Activated CD4-positive, alpha-beta T cell treated with anti-CD3 and anti-CD28 coated beads, Interleukin-2, amount 50 U/mL, for 4 hours (primary cell): ENCODE measurements at places on chromosomes 5 and 9.

- no peak for DNase-seq
These were observed 437.9 kb downstream of the PIK3R1 start for GRCh38 chr5:68653471-68653870.

DNA sequence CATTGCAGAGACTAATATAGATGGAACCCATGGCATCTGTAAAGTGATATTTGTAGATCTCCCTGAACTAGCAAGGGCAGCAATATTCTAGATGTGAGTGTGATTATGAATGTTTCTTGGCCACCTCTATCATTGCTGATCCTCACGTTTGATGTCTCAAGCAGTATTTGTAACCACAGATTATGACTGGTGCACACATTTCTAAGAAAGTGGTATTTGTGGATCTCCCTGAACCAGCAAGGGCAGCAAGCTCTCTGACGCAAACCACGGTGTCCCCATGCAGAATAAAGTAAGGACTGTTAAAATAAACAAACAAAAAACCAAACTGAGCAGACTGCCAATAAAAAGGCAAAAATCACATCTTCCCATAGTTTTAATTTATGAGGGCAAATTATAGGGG lies 301.3 kb downstream of the CSNK1G3 start:
- no peak for DNase-seq

DNA sequence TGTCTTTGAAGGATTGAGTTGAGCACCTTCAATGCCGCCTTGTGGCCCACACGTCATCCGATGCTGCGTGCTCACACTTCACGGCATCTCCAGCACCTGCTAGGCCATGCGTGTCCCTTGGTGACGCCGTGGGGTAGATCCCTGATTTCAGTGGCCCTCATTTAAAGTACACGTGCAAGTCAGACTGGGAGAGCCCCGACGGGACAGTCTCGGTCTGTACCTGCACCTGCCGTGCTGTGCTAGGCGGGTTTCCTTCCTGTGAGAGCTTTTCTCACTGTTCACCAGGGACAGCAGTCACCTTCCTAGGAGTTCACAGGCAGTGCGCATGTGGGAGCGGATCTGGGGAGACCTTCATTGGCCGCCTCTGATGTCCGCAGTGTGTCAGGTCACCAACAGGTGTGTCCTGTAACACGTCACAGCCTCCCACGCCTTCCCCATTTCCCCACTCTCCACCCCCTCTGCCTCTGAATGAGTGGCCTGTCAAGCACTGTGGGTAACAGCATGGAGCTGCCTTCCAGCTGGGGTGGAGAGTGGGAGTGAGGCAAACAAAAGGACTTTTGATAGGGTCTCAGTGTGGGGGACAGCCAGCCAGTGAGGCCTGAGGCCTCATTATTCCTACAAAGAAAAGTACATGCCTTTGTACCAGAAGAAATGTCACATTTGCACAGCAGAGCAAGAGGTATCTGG lies 236.4 kb downstream of the FANCC start:
- DNase-seq, result no peak

- no peak for DNase-seq
These were observed 286 bp upstream of the BSPRY start for GRCh38 chr9:113349066-113349444.

- DNase-seq, result no peak
These were observed 4.4 kb downstream of the NSMF start for GRCh38 chr9:137454597-137455358.

DNA sequence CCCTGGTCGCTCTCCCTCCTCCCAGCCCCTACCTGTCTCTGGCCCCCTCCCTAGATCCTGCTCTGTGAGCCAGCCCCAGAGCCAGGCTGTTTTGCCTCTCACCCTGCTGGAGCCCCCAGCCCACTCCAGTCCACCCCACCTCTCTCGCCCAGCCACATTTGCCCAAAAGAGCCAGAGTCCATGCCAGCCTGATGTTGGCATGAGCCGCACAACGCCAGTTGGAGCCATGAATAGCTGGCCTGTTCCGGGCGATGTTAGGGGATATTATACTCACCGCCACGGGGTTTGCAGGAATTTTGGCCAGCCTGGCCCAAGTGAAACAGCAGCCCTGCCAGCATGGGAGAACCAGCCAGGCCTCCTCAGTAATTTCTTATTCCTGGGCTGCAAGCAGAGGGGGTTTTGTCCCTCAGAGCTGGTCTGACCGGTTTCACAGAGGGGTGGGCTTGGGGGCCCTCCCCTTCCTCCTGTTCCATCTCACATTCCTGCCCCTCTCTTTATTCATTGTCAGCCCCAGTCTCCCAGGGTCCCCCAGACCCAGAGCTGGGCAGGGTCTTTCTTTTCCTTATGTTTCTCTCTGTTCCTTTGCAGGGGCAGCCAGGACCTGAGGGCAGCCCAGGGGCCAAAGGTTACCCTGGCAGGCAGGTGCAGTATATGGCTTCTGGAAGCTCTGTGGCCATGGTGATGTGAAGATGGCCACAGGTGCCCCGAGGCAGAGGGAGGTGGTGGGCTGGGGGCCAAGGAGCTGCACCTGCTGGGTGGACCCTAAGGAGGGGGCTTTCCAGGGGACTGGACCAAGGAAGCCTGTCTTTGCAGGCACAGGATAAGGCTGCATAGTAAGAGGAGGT lies 50.1 kb downstream of the COL27A1 start:
- DNase-seq, result no peak

- DNase-seq, result no peak
These were observed 205.5 kb upstream of the TARS1 start for GRCh38 chr5:33235304-33235703.

- no peak for DNase-seq
These were observed 10.5 kb upstream of the ZNF354A start for GRCh38 chr5:178740921-178741320.

GRCh38 chr5:33310451-33310850 lies 130.3 kb upstream of the TARS1 start:
- DNase-seq, result no peak

- DNase-seq, result peak; percentile 77
These were observed 438 bp downstream of the SOX30 start for GRCh38 chr5:157651623-157652376.

DNA sequence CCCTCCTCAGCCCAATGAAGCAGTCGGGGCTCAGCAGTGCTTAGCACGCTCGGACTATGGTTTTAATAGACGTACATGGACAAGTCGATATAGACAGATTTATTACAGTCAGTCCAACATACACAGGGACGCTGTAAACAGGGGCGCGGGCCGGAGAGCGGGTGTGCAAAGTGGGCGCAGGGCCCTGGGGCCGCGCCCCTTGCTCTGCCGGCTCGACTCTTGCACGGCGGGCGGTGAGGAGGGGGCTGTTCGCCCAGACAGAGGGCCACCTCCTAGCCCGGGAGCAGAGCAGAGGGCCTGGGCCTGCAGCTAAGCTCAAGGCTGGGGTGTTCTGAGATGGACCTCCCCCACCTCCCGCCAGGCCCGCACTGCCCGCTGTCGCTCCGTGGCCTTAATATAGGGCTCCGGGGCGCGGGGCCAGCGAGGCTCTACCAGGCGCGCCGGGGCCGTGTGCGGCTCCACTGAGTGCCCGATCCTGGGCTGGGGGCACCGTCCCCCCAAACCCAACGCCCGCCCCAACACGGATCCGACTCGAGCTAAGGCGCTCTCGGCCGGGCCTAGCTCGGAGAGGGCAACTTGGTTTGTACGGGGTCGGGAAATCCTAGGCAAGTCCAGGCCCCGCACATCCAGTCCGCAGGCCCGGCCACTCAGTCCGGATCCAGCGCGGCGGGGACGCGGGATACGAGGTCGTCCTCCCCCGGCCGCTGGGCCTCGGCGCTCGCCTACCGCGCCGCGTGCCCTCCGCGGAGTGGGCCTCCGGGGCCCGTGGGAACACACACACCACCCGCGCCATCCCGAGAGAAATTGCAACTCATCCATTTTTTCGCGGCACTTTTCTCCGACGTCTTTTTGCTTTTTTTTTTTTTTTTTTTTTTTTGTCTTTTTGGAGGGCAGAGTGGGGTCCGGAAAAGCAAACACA lies 6.1 kb downstream of the PITX1 start:
- no peak for DNase-seq

DNA sequence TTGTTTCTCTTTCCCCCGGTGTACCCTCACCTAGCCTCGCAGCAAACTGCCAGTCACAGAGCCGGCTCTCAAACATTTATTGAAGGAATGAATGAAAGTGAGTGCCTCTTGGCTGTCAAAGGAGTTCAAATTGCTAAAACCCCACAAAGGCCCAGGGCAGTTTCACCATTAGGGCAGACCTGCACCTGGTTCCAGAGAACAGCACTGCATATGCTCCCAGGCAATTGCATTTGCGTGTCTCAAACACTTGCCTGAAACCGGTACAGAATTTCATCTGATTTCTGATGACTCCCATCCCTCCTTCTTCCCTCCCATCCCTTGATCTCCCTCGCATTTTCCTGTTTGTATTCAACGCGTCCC lies 165.6 kb upstream of the ZNF462 start:
- no peak for DNase-seq

DNA sequence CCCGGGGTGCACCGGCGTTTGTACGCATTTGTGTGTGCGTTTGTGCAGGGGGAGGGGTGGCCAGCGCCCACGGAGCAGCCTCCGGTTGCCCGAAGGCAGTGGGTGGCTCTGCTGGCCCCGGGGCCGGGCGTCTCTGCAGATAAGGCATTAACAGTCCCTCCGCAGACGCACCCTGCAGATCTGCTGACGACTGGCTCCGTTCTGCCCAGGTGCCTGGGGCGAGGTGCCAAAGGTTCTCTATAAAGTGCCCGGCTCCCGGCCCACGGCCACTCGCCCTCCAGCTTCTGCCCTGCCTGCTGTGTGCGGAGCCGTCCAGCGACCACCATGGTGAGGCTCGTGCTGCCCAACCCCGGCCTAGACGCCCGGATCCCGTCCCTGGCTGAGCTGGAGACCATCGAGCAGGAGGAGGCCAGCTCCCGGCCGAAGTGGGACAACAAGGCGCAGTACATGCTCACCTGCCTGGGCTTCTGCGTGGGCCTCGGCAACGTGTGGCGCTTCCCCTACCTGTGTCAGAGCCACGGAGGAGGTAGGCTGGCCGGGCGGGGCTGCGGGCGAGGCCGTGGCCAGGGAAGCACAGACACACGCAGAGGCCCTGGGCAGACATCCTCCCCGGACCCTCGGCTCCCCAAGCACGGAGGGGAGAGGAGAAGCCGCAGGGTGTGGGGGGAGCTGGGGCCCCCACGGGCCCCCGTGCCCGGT lies at the start of gene SLC6A19:
SLC6A19 (plus strand) TSS at position 269 of the 699 bp plus-strand sequence; CDS start at position 325, 56 bp downstream.
- no peak for DNase-seq

DNA sequence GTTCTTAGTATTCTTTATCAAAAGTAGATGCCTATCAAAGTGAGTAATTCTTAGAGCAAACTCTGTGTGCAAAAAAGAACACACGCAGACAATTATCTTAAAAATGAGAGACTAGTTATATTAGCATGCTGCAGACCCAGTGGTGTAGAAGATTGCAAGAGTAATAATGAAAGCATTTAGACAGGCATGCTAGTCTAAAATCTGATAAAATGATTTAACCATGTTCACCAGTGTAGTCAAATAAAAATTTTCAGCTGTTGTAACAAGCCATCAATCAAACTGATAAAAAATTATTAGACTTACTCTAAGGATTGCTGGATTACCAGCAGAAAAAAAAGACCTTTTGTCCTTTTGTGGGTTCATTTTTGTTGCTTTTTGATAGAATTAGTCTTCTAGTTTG lies 241.9 kb upstream of the TLE4 start:
- DNase-seq, result no peak

DNA sequence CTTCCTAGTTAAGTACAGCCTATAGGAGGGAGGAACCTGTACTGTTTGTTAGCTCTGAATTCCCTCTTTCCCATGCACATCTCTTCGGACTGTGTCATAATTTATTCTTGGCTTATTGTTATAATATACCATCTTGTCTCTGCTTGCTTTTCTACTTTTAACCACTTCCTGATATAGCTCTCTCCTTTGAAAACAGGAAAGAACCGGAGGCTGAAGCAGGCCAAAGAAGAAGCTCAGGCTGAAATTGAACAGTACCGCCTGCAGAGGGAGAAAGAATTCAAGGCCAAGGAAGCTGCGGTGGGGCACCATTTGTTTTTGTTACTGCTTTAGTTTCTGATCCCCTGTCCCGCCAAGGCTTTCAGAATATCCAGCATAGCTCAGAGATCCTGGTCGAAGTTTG lies 4.8 kb downstream of the ATP6V1G1 start:
- DNase-seq, result peak; percentile 31

DNA sequence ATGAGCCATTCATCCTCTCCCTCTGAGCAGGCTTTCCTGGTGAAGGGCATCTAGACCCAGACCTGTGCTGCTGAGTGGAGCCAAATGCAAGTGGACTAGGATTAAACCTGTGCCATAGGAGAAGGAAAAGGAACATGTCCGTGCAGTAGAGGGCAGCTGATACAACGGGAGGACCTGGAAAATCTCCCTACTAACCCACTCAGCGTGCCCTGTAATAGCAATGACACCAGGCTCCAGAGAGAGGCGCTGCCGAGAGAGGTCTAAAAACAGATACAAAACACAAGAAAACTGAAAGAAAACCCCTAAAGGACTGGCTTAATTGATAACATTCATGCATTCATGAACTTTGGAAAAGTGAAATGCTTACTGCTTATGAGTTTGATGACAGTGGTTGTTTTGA lies 60.8 kb downstream of the PFDN1 start:
- DNase-seq, result no peak

- DNase-seq, result no peak
These were observed 69.7 kb downstream of the SVEP1 start for GRCh38 chr9:110509792-110510191.

GRCh38 chr5:160152901-160153300 lies 33.7 kb upstream of the PWWP2A start:
- DNase-seq, result no peak

DNA sequence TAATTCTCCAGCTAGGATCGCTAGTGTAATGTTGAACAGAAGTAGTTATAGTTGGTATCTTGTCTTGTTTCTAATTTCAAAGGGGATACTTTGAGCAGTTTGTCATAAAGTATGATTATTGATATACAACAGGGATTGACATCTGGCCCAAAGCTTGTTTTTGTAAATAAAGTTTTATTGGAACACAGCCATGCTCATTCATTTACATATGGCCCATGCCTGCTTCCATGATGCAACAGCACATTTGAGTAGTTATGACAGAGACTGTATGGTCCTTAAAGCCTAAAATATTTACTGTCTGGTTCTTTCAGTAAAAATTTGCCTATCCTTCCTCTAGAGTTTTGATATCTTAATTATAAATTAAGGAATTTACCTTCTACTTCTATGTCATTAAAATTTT lies 69.8 kb downstream of the RPS6 start:
- no peak for DNase-seq

- no peak for DNase-seq
These were observed 42.3 kb downstream of the NSUN2 start for GRCh38 chr5:6590581-6590980.

DNA sequence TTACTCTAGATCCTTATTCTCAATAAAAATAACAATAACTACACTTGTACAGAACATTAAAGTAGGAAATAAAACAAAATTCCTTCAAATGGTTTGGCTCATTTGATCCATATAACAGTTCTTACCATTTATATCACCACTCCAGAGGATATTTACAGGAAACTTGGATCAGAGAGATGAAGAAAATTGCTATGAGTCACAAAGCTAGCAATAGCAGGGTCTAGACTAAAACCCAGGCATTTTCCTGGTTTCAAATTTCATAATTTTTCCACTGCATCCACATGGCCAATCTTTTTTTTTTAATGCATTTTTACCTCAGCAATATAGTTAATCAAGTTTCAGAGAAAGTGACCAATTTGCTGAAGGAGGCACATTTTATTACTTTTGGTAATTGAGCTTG lies 299.2 kb downstream of the ELAVL2 start:
- no peak for DNase-seq

GRCh38 chr5:176373100-176373818 lies 8.0 kb downstream of the ARL10 start:
- no peak for DNase-seq

- DNase-seq, result no peak
These were observed 365.3 kb downstream of the BNC2 start for GRCh38 chr9:16505199-16505598.

- no peak for DNase-seq
These were observed 27.0 kb upstream of the RNF130 start for GRCh38 chr5:180098526-180098925.
